T-cell (primary cell): ENCODE measurements at places on chromosomes 5 and 9. TPM values are rescaled to one million over a fixed set of nuclear protein-coding genes. Genes with fewer than 3 reads are reported as not detected.

DNA sequence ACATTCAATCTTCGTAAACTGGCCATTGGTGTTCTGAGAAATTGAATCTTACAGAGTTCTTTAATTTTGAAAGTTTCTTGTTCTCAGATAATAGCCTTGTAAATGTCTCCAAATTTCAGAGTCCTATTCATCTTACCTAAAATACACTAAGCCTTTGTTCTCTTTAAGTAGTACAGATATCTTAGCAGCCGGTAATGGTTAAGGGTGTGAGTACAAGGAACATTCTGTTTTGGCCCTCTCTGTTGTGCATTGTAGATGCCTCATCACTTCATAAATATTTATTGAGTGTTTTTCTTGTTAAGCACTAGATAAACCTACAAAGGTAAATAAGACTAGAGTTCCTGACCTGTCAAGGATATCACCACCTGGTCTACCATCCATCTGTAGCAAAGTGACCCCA is 35.2 kb downstream of the ZCCHC7 start:
- no peak for DNase-seq

GRCh38 chr5:141494761-141495452 is 6.0 kb downstream of the PCDHGC5 start:
- DNase-seq: no peak

GRCh38 chr9:135015096-135015495 is 72.4 kb upstream of the OLFM1 start:
- DNase-seq: no peak

GLRA1 gene
- not detected for total RNA-seq

ACTBL2 gene
- not detected for total RNA-seq

- DNase-seq: no peak
Observed at GRCh38 chr5:76271836-76272235, 131.2 kb upstream of the IQGAP2 start.

FAM170A gene
- total RNA-seq: not detected

DNA sequence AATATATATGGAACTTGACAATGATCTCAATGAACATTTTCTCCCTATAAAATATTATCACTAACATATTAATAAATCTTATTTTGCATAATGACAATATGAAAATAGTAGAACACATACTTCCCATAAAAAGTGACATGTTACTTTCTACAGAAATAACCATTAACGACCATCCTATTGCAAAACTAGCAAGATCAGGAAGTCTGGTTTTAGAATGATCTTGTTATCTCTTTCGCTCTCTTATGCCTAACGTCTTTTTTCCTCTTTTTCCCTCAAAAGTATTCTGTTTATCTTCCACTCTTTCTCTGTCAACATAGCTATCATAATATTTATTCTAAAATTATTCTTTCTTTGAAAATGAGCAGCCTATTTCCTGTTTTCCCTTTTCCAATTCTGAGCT is 21.6 kb upstream of the C5orf46 start:
- DNase-seq: no peak

TRAF2 gene
- 31.8 TPM for total RNA-seq

- no peak for DNase-seq
Observed at GRCh38 chr5:26921439-26921838, 116.9 kb downstream of the CDH9 start.

DNA sequence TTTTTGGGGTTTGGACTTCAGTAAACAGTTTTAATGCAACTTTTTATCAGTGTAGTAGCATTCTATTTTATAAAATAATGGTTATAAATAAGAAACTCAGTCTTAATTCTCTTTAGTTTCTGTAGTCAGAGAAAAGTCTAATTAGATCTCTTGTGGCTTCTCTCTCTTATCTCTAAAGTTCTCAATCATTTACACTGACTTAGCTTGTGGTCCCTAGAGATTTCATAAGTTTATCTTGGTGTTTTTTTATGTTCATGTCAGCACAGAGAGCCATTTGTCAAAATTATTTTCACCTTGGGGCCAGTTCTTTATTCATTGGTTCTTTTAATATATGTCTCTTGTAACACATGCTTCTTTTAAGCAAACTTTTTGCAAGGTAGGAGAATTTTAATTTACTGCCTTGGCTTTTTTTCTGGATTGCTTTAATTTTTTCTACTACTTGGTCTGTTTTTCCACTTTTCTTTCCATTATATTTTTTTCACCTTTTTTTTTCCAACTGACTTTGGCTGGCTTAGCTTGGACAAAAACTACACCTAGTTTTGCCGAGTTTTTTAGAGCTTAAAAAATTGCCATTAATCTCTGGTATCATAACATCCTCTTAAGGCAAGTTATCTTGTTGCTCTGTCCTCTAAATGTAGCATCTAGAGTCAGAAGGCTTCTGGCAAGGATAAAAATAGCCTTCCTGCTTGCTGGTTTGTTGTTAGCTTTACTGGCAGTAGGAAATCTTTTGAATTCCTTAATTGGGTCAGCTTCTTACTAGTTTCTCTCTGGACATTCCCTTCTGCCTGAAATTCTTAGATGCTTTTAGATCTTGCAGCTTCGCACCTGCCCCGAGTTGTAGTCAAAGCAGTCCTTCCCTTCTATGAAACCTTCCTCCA is 35.3 kb downstream of the CPEB4 start:
- no peak for DNase-seq

GRCh38 chr5:115963566-115963965 is 1.3 kb downstream of the LVRN start:
- no peak for DNase-seq

- DNase-seq: peak; percentile 5
Observed at GRCh38 chr5:91269198-91269597, 113.9 kb downstream of the ARRDC3 start.

AGGF1 gene
- total RNA-seq: 27.5 TPM

DNA sequence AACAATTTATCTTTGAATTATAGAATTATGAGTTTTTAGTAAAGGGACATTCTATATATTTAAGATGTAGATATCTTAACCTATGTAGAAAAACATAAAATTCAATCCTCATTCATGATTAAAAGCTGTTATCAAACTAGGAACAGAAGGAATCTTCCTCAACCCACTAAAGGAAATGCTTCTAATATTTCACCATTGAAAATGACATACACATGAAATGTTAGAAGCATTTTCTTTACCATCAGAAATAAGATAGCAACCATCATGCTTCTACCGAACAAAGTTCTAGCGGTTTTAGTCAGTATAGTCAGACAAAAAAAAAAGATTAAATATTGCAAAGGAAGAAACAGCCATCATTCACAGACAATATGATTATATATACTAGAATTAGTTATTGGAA is 32.2 kb downstream of the SHOC1 start:
- DNase-seq: no peak

RFESD gene
- total RNA-seq: 8.3 TPM

DNA sequence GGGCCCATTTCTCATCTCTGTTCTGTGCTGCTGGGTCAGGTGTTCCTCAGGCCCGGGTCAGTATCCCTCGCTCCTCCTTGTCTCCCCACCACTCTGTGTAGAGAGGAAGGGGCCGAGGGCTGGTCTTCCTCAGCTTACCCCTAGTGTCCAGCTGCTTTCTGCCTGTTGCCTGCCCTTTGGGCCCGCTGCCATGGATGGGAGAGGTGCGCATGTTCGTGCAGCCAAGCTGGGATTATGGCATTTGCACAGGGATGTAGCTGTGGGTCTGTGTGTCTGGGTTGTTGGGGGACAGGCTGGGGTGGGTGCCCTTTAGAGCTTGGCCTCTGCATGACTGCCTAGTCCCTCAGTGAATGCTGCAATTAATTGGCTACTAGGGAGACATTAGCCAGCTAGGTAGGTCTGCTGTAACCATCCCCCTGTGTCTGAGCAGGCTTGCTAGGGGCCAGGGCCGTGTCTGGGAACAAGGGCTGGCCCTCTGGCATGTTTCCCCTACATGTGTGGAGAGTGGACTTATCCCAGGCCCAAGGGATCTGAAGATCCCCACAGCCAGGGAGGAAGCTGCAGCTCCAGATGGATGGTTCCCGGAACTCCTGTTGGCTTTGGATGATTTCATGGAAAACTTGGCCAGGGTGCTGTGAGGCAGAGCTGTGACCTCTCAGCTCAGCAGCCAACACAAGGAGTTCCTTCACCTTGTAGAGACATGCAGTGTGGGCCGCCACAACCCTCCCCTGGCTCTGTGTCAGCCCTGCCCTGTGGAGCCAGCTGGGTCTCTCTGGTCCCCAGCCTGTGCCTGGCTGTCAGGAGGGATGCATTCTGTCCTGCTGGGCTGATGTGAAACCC is 161.9 kb downstream of the MACROH2A1 start:
- DNase-seq: no peak

ADAMTS13 gene
- 2.4 TPM for total RNA-seq

SMIM33 gene
- total RNA-seq: 0.13 TPM

SPAAR gene
- not detected for total RNA-seq

GRCh38 chr9:88645172-88645878 is 110.3 kb downstream of the NXNL2 start:
- no peak for DNase-seq

GRCh38 chr9:120904978-120905301 is 21.7 kb downstream of the TRAF1 start:
- DNase-seq: no peak

- DNase-seq: no peak
Observed at GRCh38 chr9:14316602-14317300, 2.8 kb upstream of the NFIB start.

GRCh38 chr9:133098871-133099270 is 22.2 kb downstream of the RALGDS start:
- no peak for DNase-seq

DNA sequence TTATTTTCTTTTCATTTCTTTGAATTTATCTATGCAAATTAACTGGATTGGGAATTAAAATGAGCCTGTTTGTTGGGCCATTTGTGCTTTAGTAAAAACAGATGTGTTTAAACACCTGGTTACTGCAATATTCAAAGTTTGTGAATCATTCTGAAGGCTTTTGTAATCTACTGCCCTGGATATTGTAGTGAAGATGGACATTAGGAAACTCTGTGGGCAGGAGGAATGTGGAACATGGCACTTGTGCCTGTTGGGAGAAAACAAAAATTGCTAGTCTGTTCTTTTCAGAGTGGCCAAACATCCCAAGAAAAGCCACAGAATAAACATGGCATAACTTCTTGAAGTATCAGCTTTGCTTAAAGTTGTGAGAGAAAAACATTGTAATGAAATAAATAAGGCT is 40.8 kb downstream of the CHSY3 start:
- no peak for DNase-seq

DNA sequence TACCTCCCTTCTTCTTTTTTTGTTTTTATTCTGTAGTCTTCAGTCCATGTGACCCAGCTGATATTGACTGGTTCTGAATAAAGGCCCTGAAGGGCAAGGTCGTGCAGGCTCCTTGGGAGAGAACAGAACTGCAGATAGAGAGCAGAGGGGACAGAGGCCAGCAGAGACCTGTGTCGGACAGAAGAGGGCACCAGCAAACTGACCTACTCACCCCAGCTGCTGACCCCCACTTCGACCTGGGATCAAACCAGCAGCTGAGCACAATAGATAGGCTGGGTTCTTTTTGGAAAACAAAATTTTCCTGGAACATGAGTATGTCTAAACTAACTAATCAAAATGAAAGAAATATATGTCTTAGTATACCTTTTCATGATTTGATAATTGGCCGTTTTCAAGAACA is 695.1 kb downstream of the NR2F1-AS1 start:
- no peak for DNase-seq

LCN9 gene
- not detected for total RNA-seq

GRCh38 chr5:109078448-109078847 is 330.8 kb downstream of the FER start:
- no peak for DNase-seq

GRCh38 chr5:75847561-75848021 is 130.4 kb upstream of the POC5 start:
- no peak for DNase-seq

DNA sequence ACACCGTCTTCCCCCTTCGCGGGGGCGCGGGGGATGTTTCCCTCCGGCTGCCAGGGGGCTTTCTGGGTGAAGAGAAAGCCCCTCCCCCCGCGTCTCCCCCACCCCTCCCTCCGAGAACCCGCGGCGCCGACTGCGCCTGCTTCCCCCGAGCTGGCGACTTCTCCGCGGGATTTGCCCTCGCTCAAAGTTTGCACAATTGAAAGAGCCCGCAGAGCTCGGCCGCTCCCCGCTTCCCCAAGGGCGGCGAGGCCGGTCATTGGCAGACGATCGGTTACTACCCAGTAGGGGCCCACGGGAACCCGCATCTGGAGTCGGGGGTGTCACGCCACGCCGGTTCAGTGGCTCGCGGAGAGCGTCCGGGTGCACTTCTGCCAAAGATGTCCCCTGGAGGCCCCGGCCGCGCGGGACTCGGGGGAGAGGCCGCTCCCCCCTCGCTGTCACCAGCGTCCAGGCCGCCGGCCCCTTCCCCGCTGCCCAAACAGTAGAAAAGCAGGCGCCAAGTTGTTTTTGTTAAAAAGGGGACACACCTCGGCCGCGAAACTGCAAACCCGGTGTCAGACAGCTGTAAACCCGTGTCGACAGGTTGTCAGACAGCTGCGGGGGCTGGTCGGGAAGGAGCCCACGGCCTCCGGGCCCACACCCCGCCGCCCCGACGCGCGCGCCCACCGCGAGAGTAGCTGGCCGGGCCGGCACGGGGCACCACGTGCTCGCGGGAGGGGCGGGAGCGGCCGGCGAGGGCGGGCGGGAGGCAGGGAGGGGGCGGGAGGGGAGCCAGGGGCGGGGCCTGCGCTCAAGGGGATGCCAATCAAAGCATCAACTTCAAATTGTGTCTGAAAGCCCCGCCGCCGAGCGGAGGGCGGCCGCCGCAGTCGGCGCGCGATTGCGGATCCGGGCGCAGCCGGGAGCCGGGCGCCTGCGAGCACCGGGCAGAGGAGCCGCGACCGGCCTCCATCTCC is at the start of gene IRX1:
IRX1 (plus strand) TSS at position 827 of the 956 bp plus-strand sequence. CDS start 274 bp downstream, outside the sequence.
- no peak for DNase-seq

- no peak for DNase-seq
Observed at GRCh38 chr9:112005939-112006338, 109.3 kb downstream of the UGCG start.

FANCC gene
- 4.2 TPM for total RNA-seq

- DNase-seq: no peak
Observed at GRCh38 chr5:9924614-9925013, 294.5 kb upstream of the TAS2R1 start.

GRCh38 chr5:6452622-6453504 is 4.2 kb downstream of the UBE2QL1 start:
- no peak for DNase-seq

CAVIN4 gene
- total RNA-seq: 0.13 TPM

- DNase-seq: no peak
Observed at GRCh38 chr5:134125039-134126015, 10.8 kb downstream of the TCF7 start.

- peak; percentile 19 for DNase-seq
Observed at GRCh38 chr5:149271716-149272563, at the start of gene AFAP1L1. TSS of gene AFAP1L1 (plus strand) at chr5:149271859. CDS start at chr5:149271969, 110 bp downstream.

- DNase-seq: no peak
Observed at GRCh38 chr9:34114436-34114835, 12.1 kb downstream of the DCAF12 start.

RNF180 gene
- total RNA-seq: not detected

DNA sequence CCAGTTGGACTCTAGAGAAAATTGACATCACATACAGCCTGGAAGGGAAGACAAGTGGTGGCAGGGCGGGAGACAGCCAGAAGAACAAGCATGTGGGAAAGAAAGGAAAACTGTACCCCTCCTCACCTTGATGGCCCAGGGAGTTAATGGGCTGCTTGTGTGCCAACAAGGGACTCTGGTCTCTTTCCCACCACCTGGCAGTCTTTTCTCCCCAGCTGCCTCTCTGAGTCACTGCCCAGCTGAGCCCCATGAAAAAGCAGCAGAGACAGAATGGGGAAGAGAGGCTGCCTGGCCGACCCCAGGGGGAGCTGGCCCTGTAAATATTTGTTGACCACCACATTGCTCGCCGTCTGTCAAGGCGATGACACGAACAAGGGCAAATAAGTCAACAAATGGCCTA is 359.4 kb downstream of the ENC1 start:
- DNase-seq: no peak

SHOC1 gene
- not detected for total RNA-seq

PALM2AKAP2 gene
- not detected for total RNA-seq

PLPPR1 gene
- not detected for total RNA-seq

- DNase-seq: no peak
Observed at GRCh38 chr9:33437205-33437604, 10.2 kb downstream of the AQP3 start.

PDGFRB gene
- total RNA-seq: 0.55 TPM
